ENCODE measurements at places on chromosomes 12 and 14.

DNA sequence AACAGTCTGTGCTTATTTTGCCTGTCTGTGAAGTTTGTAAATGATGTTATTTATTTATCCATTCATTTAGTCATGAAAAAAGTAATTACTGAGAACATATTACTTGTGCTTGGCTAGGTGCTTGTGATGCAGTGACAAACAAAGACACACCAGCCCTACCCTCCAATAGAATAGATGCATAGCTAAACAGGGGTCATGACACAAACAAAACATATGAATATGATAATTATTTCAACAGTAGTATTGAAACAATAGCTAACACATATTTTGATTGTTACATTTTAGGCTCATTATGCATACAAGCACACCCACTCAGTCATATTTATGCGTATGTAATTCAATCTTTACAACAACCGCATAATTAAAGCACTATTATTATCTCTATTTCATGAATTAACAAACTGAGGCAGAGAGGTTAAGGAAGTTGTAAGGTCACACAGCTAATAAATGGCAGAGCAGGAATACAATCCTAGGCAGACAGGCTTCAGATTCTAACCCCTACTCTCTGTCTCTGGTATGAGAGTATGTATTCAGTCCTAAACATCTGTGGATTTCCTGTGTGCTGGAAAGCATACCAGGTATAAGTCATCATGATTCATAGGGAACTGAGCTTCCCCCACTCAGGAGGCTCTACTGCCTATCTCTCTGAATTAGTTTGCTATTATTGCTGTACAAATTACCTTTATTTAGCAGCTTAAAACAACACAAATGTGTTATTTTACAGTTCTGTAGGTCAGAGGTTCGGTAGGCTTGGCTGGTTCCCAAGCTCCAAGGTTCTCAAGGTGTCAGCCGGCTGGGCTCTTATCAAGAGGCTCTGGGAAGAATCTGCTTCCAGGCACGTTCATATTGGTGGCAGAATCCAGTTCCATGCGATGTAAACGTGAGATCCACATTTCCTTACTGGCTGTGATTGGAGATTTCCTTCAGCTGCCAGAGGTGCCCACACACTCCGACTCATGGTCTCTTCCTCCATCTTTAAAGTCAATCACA is 509.4 kb downstream of the GALC start:
- peak; percentile 12 for DNase-seq

GRCh38 chr12:130674676-130675075 is 41.4 kb downstream of the RIMBP2 start:
- DNase-seq: no peak

- no peak for DNase-seq
These were observed 207.2 kb upstream of the TMEM132C start for GRCh38 chr12:128059621-128060370.

- peak; percentile 48 for DNase-seq
These were observed 389.8 kb downstream of the NUAK1 start for GRCh38 chr12:105748806-105749600.

GRCh38 chr12:132806857-132807256 is 21.8 kb downstream of the GOLGA3 start:
- no peak for DNase-seq

DNA sequence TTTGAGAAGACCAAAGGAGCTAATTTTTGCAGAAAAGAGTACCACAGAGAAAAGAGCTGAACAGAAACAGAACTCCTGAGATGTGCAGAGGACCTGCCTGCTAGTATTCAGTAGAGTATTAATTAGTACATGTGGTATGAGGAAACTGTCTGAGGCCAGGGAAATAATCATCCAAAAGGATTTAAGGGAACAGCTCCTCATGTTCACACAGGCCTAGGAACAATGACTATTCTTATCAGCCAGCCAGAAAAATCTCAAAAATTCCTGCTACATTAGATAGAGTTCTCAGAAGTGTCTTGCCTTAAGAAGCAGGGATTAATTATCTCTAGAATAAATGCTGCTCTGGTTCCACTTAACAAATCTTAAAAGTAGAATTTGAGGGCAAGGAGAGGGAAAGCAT is 36.4 kb downstream of the PKP2 start:
- no peak for DNase-seq

GRCh38 chr14:39211109-39211741 is 22.5 kb upstream of the MIA2 start:
- DNase-seq: no peak

DNA sequence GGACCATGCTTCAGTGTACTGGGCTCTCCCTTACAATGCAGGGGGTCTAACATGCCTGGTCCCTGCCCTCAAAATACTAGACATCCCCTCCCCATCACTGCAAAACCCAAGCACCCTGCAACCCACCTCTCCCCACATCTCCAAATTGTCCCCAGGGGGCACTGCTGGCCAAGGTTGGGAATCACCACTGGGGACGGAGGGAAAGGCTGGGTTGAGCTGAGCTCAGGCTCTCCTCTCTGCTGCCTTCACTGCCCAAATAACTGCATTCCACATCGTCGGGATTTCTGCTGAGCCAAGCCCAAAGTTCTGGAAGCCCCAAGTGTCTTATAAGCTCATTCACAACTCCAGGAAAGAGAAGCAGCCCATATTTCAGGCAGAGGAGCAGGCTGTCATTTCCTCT is 69.6 kb downstream of the NT5DC3 start:
- peak; percentile 67 for DNase-seq

DNA sequence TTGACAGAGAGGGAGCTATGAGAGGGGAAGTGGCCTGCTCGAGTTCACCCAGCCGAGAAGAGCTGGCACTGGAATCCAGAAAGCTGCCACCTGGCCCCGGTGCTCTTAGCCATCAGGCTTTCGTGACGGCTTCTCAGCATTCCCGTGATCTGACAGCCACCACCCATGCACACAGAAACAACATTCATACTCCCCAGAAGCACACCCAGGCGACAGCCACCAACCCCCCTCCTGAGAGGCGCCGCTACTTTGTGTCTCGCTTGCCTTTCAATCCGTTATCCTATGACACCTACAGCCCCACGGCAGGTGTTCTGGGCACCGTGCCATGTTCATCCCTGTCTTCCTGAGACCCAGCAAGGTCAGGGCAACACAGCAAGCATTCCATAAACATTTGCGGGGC is 31.4 kb downstream of the PSMC1 start:
- DNase-seq: no peak

- no peak for DNase-seq
These were observed 1.3 kb downstream of the LRP1-AS start for GRCh38 chr12:57146092-57146491.

Measured in AG20443 (cell line).